GM12865 (cell line): ENCODE measurements at places on chromosomes 16 and 17.

DNA sequence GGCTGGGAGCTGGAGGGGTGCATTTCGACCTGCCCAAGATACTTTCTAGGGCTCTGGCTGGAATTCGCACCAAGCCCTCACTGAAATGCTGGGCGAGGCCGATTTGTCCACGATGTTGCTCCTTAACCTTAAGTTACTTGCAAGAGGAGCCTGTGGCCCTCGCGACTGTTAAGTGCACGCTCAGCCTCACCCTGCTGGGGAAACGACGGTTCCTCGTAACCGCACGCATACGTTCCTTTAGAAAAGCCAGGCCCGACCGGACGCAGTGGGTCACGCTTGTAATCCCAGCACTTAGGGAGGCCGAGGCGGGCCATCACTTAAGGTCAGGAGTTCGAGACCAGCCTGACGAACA lies 607 bp upstream of the NCOR1 start:
- DNase-seq: peak; percentile 87

- no peak for DNase-seq
Measured at GRCh38 chr16:57016301-57016700, 26.9 kb downstream of the NLRC5 start.

GRCh38 chr17:43702637-43703036 lies 40.9 kb upstream of the MEOX1 start:
- DNase-seq: peak; percentile 28

- no peak for DNase-seq
Measured at GRCh38 chr17:78883089-78883532, 19.9 kb downstream of the CEP295NL start.

DNA sequence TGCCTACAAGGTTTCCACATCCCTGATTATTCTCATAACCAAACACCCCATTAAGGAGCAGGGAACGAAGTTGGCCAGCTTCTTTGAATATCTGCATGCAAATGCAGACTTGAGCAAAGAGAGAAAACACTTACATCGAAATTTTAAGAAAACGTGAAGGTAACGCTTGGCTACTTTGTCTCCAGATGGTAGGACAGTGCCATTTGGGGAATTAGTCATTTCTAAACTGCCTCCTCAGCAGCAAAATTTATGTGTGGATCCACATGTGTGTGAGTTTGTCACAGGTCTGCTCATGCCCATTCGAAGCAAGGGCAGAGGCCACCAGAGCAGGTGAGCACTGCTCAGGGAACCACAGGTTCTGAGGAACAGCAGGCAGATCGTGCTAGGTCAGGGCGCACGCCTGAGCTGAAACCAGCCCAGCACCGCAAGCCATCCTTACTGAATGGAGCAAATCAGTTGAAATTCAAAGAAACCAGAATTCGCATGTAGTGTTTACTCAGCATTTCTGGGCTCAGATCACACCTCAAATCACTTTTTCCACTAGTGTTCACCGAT lies 80.1 kb downstream of the SOCS1 start:
- DNase-seq: peak; percentile 88

GRCh38 chr17:75439287-75439686 lies 17.1 kb upstream of the TMEM94 start:
- DNase-seq: no peak
